ENCODE measurements at places on chromosomes 6 and 20. TPM values are rescaled to one million over a fixed set of nuclear protein-coding genes. Genes with fewer than 3 reads are reported as not detected.

Gene NOX3
- total RNA-seq = not detected

Gene ESR1
- total RNA-seq = 0.50 TPM

Gene CTCFL
- not detected for total RNA-seq

Gene LY6G5C
- total RNA-seq = 0.51 TPM

Gene PDE7B
- 22.1 TPM for total RNA-seq

Gene RFX6
- not detected for total RNA-seq

Gene FAM83C
- total RNA-seq = not detected

Gene ACOT13
- 12.2 TPM for total RNA-seq

Measured in fibroblast of lung (primary cell).